ENCODE measurements at places on chromosomes 16 and 17. TPM values are rescaled to one million over a fixed set of nuclear protein-coding genes. Genes with fewer than 3 reads are reported as not detected.

Gene CHD9NB
- 1.1 TPM for total RNA-seq

Gene GNG13
- not detected for total RNA-seq

Gene BMERB1
- total RNA-seq = 22.6 TPM

Gene HBA2
- not detected for total RNA-seq

Gene CA7
- total RNA-seq = not detected

Gene MMP15
- total RNA-seq = 0.18 TPM

Gene ITGA3
- total RNA-seq = 78.0 TPM

Gene SP6
- under 0.01 TPM for total RNA-seq
